ENCODE measurements at places on chromosomes 1 and 21. TPM values are rescaled to one million over a fixed set of nuclear protein-coding genes. Genes with fewer than 3 reads are reported as not detected.

The SPOCD1 gene
- total RNA-seq = 11.1 TPM

The AZIN2 gene
- total RNA-seq = 1.9 TPM

The NUF2 gene
- not detected for total RNA-seq

The BNIPL gene
- total RNA-seq = 0.16 TPM

The FCAMR gene
- total RNA-seq = not detected

The CYP4B1 gene
- total RNA-seq = 882 TPM

The CYP4X1 gene
- total RNA-seq = 46.8 TPM

GRCh38 chr1:109251277-109252166, 2.2 kb downstream of the CELSR2 start:
- peak overlapping the region; percentile 97 for H3K27ac ChIP-seq
- H3K27me3 ChIP-seq = no peaks in the 10 kb centered on the region
- H3K4me1 ChIP-seq = peaks cover 6% of the 10 kb centered on the region
- peak overlapping the region; percentile 94 for H3K4me3 ChIP-seq
- DNase-seq = no peak

DNA sequence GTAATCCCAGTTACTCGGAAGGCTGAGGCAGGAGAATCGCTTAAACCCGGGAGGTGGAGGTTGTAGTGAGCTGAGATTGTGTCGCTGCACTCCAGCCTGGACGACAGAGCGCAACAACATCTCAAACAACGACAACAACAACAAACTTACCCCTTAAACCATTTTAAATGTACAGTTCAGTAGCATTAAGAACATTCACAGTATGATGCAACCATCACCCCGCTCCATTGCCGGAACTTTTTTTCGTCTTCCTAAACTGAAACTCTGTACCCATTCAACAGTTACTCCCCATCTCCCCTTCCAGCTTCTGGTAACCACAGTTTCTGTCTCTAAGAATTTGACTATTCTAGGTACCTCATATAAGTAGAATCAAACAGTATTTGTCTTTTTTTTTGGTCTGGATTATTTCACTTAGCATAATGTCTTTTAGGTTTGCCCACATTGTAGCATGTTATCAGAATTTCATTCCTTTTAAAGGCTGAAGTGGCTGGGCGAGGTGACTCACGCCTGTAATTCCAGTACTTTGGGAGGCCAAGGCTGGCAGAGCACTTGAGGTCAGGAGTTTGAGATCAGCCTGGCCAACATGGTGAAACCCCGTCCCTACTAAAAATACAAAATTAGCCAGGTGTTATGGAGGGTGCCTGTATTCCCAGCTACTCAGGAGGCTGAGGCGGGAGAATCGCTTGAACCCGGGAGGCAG, 19.6 kb downstream of the CA6 start:
- H3K4me3 ChIP-seq = no peak overlapping the region
- DNase-seq = no peak
- no peak overlapping the region for H3K27ac ChIP-seq
- no peaks in the 10 kb centered on the region for H3K27me3 ChIP-seq

DNA sequence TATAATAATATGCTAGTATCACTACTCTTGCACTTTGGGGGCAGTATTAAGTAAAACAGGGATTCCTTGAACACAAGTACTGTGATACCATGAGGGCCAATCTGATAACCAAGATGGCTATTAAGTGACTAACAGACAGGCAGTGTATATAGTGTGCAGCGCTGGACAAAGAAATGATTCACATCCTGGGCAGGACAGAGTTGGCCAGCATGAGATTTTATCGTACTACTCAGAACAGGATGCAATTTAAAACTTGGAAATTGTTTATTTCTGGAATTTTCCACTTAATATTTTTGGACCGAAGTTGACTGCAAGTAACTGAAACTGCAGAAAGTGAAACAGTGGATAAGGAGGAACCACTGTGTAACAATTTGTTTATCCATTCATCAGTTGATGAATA, 74.6 kb downstream of the DNTTIP2 start:
- no peaks in the 10 kb centered on the region for H3K4me1 ChIP-seq
- no peak overlapping the region for H3K4me3 ChIP-seq
- H3K27me3 ChIP-seq = no peaks in the 10 kb centered on the region
- no peak for DNase-seq

- H3K27ac ChIP-seq = peak overlapping the region; percentile 100
- H3K4me1 ChIP-seq = no peaks in the 10 kb centered on the region
- H3K36me3 ChIP-seq = no peaks in the 10 kb centered on the region
- peak; percentile 71 for DNase-seq
- H3K27me3 ChIP-seq = no peaks in the 10 kb centered on the region
- H3K4me3 ChIP-seq = peak overlapping the region; percentile 80
Observed at GRCh38 chr1:58781541-58782177, 2.2 kb downstream of the JUN start.

GRCh38 chr1:209491496-209491895, 92.0 kb upstream of the CAMK1G start:
- H3K36me3 ChIP-seq = no peaks in the 10 kb centered on the region
- no peaks in the 10 kb centered on the region for H3K27me3 ChIP-seq

GRCh38 chr1:29998686-29999085, 724.7 kb downstream of the MATN1 start:
- DNase-seq = no peak
- no peaks in the 10 kb centered on the region for H3K27me3 ChIP-seq
- no peaks in the 10 kb centered on the region for H3K36me3 ChIP-seq

DNA sequence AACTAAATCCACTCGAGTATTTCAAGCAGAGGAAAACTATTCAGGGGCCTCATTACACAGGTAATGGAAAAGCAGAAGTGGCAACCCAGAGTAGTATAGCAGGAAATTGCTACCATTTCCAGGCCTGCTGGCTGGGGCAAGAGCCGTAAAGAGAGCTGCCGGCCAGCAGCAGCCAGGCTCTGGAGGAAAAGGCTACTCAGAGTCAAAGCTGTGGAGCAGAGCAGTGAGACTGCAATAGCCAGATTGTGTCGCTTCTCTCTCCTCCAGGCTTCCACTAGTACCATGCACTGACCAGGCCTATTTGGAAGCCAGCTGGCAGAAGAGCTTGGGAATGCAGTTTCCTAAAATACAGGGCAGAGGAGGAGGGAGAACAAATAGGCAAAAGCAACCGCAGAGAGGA, 155.5 kb downstream of the OMA1 start:
- H3K4me3 ChIP-seq = no peak overlapping the region
- H3K27me3 ChIP-seq = no peaks in the 10 kb centered on the region
- no peaks in the 10 kb centered on the region for H3K4me1 ChIP-seq

DNA sequence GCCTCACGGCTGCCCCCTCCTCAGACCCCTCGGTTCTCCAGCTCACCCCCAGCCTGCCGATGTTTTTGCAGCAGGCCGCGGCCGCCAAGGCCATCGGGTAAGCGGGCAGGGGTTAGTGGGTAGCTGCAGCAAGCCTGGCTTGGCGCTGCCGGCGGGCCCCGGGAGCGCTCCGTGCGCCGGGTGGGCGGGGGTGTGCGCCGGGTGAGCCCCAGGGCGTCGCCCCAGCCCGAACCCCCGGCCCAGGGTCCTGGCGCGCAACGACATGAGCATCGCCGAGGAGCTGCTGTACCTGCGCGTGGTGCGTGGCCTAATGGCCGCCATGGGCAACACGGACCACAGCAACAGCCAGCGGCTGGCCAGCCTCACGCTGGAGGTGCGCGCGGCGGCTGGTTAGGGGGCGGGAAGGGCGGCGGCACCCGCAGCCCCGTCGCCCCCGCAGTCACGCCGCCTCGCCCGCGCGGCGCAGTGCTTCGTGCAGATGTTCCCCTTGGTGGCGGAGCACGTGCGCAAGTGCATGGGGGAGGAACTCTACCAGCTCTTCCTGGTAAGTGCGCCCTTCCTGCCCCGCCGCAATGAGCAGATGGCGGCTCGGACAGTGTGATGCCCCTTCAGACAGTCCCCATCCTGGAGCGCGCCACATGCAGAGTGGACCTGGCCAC, 6.5 kb downstream of the RNU5D-1 start:
- H3K36me3 ChIP-seq = no peaks in the 10 kb centered on the region
- H3K4me1 ChIP-seq = no peaks in the 10 kb centered on the region
- H3K4me3 ChIP-seq = no peak overlapping the region
- no peak for DNase-seq
- no peak overlapping the region for H3K27ac ChIP-seq

- H3K36me3 ChIP-seq = no peaks in the 10 kb centered on the region
- no peaks in the 10 kb centered on the region for H3K27me3 ChIP-seq
- H3K4me1 ChIP-seq = no peaks in the 10 kb centered on the region
- DNase-seq = no peak
- no peak overlapping the region for H3K4me3 ChIP-seq
Observed at GRCh38 chr1:241171991-241172390, 185.0 kb downstream of the RGS7 start.

GRCh38 chr1:192053531-192053971, 104.7 kb upstream of the RGS18 start:
- H3K27me3 ChIP-seq = no peaks in the 10 kb centered on the region
- no peaks in the 10 kb centered on the region for H3K4me1 ChIP-seq
- H3K36me3 ChIP-seq = no peaks in the 10 kb centered on the region

GRCh38 chr1:2628933-2629626, 3.7 kb downstream of the MMEL1 start:
- H3K36me3 ChIP-seq = no peaks in the 10 kb centered on the region
- peak; percentile 43 for DNase-seq
- H3K4me1 ChIP-seq = peaks cover 7% of the 10 kb centered on the region
